Stimulated activated CD4-positive, alpha-beta T cell treated with anti-CD3 and anti-CD28 coated beads, Interleukin-15, amount 100 ng/mL, for 1 hour (primary cell): ENCODE measurements at places on chromosomes 2 and 18.

DNA sequence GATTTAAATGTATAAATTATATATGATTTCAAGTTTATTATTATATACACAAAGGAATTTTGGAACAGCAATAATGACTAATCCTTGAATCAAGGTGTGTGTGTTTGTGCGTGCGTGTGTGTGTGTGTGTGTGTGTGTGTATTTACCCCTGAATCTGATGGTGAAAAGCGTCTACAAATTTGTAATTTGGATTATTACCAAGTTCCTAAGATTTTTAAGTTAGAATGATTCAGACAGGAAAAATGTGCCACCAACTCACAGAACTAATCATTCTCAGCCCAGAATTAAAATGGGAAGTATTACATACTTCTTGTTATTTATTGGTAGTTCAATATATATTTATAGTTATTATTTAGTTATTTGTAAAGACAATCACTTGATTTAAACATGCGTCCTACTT is 12.3 kb downstream of the CALCRL start:
- DNase-seq: no peak

GRCh38 chr18:23731861-23732260 is 42.6 kb downstream of the LAMA3 start:
- DNase-seq: no peak

- DNase-seq: no peak
These were observed 118.0 kb upstream of the TMEM200C start for GRCh38 chr18:6013171-6013810.

GRCh38 chr2:12452185-12452584 is 264.6 kb upstream of the TRIB2 start:
- DNase-seq: no peak

DNA sequence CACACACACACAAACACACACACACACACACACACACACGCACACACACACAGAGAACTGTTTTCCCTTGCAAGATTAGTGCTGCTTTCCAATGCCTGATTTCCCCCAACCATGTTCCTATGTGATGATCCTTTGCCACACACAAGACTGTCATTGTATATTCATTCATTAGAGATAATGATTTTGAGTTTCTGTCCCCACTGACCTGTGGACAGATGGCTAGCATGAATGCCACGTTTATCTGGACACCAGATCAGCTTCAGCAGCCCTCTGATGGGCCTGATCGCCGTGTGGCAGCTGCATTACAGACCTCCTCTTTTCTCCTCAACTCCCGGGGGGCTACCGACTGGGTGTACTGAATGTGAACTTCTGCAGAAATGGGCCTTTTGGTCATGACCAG is 353.0 kb downstream of the MYCN start:
- no peak for DNase-seq

DNA sequence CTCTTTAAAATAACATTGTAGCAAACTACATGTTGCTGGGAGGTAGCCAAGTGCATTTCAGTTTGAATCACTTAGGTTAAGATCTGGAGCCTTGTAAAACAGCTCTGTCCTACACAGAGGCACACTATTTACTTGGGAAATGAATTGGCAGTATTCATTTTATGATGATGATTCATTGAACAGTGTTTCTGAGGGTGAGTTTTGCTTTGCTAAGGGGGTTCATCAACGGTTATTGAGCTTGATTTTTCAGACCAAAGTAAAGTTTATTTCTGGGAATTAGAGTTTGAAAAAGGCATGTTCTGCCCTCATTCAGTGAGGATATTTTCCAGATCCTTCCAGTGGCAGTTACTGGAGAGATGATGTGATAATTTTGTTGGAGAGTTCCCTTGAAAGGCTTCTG is 55.6 kb downstream of the CCDC85A start:
- DNase-seq: no peak

DNA sequence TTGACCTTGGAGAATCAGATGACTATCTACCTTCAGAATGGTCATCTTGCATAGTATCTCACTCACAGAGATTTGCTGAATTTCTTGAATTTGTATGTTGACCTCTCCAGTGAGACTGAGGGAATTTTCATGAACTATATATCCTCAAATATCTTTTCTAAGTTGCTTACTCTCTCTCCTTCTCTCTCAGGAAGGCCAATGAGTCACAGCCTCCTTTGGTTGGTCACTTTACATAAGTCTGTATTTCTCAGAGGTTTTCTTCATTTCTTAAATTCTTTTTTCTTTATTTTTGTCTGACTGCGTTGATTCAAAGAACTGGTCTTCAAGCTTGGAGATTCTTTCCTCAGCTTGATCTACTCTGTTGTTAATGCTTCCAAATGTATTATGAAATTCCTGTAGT is 51.7 kb downstream of the VIT start:
- no peak for DNase-seq

GRCh38 chr2:41294331-41294730 is 753.5 kb upstream of the PKDCC start:
- DNase-seq: no peak

GRCh38 chr2:96815326-96816126 is 542 bp upstream of the CNNM3 start:
- no peak for DNase-seq

- DNase-seq: no peak
These were observed 109.1 kb downstream of the FIGN start for GRCh38 chr2:163626639-163627109.

DNA sequence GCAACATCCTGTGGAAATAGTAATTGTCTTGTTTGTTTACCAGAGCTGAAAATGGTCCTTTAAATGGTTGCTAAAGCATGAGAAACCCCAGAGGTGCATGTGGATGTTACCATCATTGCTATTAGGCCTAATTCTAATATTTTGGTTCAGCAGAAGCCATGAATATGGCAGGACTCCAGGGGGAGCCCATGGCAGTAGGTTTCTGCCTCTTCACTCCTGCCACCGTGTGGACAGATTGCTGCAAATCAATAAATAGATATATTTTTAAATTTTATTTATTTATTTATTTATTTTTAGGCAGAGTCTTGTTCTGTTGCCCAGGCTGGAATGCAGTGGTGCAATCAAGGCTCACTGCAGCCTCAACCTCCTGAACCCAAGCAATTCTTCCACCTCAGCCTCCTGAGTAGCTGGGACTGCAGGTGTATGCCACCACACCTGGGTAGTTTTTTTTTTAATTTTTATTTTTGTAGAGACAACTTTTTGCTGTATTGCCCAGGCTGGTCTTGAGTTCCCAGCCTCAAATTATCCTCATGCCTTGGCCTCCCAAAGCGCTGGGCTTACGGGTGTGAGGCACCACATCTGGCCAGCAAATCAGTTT is 54.9 kb upstream of the CAPN13 start:
- DNase-seq: peak; percentile 5

GRCh38 chr2:226017537-226017936 is 618.0 kb downstream of the NYAP2 start:
- DNase-seq: no peak

DNA sequence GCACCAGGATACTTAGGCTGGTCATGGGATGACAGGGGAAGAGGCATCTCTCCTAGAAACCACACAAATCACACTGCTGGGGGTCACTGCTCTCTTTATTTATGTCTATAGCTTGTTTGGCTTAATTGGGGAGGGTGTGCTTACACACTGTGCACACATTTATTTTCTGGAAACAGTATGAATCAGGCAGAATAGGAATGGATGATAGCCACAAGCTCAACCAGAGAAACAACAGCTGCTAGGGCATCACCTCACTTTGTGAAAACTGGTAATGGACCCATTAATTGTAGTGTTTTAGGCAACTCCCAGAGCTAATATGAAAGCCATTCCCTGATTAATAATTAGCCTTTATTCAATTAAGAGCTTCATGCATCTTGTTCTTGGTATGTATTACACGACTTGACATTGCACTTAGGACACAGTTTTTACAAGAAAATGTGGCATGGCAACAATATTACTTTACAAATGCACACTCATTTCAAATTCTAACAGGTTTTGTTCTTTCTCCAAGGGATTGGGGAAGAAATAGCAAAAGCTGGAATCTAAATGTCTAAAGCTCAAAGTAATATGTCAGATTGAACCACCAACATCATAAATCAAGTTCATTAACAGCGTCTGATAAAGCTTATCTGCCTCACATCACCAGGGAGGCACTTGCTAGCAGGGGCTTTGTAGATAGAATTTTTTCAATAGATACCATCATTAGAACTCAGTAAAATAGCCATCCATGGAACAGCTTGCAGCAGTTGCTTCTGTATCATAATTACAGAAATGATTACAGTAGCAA is 361.9 kb upstream of the FSHR start:
- no peak for DNase-seq

- no peak for DNase-seq
These were observed 14.4 kb upstream of the PSMA8 start for GRCh38 chr18:26119246-26119645.

- DNase-seq: no peak
These were observed 3.4 kb downstream of the ZNF521 start for GRCh38 chr18:25348386-25349130.

DNA sequence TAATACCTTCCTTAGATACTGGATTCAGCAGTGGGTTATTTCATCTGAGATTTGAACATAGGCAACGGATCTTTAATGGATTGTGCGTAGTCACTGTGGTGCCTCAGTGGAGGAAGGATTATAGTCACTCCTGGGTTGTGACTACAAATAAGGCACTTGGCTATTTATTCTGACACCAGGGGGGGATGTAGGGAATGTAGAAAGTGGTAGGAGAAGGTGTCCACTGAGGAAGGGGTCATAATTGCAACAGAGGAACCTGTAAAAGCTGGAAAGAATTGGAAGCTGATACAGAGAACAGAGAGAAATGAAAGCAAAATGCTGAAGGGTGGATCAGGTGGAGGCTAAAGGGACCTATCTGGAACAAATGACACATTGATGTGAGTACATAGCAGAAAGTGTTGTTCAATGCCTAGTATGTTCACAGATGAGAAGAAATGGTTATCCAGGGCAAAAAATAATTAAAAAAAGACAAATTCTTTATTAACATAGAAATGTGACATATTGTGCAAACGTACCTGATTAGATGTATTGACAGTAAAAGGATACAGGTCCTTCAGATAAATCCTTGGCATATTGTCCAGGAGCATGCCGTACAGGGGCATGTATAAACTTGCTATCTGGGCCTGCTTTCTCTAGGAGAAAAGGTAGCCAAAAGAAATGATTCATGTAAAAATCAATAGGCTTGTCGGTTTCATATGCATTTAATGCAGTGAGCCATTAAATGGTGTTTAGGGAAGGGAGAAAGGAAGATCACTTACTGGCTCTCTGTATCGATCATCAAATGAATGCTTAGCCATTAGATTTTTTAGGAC is 91.2 kb upstream of the CCDC195 start:
- no peak for DNase-seq
